ENCODE measurements at places on chromosomes 2 and 18.
A peak's percentile ranks its signal among the peaks of the same experiment; 100 is the strongest.

DNA sequence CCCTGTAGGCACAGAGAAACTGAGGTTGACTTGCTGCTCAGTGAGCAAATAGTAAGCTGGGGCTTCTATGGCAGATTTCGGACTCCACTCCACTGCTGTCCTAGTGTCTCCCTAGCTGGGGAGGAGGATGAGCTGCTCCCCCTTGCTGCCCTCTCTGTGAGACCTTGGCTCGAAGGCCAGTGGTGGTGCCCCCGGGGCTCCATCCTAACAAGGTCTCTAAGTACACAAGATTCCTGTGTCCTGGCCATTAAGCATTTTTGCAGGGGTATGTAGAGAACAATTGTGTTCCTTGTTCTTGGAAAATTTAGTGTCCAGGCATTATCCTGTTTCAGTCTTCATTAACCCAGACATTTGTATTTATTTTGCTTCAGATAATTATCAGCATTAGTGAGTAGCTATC lies 21.3 kb upstream of the BCL2L11 start:
- DNase-seq = peak; percentile 77

DNA sequence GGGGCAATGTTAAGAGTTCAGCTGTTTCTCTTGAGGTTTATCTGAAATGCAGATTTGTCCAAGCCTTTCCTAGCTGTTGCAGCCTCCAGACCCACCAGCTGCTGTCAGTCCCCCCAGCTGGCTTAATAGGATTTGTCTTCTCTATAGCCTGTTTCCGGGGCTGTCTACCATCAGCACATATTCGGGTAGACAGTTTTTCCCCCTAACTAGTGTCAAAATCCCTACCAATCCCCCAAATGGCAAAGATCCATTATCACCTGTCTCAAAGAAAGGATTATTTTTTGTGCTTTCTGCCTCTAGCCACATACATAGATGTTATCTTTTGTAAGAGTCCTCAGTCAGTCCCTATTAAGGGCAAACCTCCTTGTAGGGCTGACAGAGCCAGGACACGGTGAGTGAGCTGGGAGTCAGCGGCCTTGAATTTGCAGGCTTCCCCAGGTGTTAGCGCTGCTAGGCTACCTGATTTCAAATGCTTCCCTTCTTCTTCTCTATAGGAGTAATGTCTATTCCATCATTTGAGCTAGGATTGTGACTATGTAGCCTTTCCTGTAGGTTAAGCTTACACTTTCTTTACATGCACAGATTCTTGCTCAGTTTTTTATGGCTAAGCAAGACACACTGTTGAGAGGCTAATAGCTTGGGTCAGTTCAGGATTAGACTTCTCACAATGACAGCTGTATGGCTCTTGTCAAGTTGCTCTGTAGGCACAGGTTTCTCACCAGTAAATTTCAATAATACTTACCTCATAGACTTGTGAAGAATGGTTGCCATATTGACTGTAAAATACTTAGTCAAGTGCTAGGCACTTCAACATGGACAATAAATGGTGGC lies 171.1 kb upstream of the UNC80 start:
- no peak for DNase-seq

DNA sequence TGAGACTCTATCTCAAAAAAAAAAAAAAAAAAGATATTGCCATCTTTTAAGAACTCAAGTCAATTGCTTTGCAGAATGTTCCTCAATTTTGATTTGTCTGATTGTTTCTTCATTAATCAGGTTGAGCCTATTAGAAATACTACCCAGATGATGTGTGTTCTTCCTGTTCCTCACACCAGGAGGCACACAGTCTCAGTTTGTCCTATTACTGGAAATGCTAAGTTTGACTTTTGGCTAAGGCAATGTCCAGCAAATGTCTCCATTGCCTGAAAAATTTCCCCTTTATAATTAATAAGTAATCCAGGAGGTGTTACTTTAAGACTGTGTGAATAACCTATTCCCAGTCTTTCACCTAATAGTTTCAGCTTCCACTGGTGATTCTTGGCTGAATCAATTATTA lies 28.4 kb downstream of the BOLA3 start:
- DNase-seq = no peak

DNA sequence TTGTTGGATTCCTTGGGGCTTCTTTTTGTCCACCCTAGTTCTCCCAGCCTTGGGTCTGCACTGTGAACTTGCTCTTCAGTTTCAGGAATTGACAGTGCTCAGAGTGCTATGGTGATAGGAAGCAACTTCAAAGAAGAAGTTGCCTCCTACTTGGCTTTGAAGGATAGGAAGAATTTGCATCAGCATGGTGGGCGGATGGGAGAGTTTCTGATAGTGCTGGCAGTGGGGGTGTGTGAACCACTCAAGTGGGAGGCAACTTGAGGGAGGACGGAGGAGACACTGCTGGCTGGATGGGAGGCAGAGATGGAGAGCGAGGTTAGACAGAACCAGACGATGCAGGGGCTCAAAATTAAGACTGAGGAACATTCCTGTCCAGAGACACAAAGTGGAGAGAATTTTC lies 164.4 kb upstream of the SKOR2 start:
- no peak for DNase-seq
